NCI-H774 (cell line): ENCODE measurements at places on chromosomes 3 and 15.

- no peak for DNase-seq
Observed at GRCh38 chr3:190076601-190077394, 43.9 kb downstream of the P3H2 start.

DNA sequence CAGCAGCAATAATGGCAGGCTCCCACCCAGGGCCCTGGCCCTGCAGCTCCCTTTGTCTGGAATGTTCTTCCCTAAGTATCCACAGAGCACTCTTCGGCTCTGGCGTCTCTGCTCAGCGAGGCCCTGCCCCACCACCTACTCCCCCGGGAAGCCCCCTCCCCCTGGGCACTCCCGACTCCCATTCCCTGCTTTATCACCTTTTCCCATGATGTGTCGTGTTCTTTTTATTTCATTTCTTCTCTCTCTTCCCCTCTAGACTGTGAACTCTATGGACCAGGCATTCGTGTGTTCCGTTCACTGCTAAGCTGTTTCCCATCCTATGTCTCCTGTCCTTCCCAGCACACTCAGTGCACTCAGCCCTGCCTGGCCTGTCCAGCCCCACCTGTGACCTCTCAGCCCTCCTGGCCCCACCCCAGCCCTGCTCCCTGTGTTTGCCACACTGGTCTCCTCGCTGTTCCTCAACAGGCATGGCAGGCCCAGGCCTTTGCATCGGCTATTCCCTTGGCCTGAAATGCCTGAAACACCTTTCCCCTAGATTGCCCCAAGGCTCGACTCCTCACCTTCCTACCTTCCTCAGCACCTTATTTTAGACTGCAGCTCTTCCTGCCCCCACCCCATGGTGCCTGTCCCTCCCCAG lies 107.4 kb downstream of the TPRA1 start:
- DNase-seq, result no peak

GRCh38 chr3:157101486-157101885 lies 58.5 kb downstream of the CCNL1 start:
- DNase-seq, result no peak

GRCh38 chr15:56944485-56944884 lies 26.0 kb downstream of the TCF12 start:
- no peak for DNase-seq

- no peak for DNase-seq
Observed at GRCh38 chr15:93467337-93467736, 378.3 kb upstream of the RGMA start.

DNA sequence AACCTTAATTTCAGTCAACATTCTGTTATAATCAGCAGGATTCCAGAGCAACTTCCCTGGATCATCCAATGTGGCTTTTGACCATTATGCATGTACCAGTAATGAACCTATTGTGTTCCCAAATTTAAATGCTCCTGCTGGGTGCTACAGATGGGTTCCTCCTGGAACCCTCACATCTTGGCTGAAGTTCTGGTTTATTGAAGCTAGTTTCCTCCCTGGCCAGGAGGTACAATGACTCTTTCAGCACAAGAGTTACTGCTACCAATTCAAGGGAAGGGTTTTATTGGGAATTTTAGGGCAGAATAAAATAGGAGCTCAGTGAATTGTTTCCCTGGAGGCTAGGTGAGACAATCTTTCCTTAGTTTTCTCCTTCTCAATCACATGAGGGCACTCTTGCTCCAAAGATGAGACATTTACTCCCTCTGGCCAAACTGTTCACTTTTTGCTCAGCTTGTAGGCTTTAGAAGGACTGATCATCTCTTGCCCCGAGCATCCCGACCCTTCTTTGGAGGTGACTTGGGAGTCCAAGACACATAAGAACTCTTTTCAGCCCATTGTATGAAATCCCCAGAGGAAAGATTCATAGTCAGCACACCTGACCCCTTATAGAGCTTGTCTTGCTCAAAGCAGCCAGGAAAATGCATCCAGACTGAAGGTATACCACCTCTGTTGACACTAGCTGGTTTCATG lies 8.8 kb upstream of the NPHP3 start:
- DNase-seq, result peak; percentile 49

GRCh38 chr15:41825572-41826535 lies 2.0 kb upstream of the JMJD7 start:
- no peak for DNase-seq

GRCh38 chr15:101167753-101168462 lies 83.9 kb downstream of the CHSY1 start:
- no peak for DNase-seq

GRCh38 chr3:160792540-160792939 lies 36.5 kb downstream of the PPM1L start:
- no peak for DNase-seq

- no peak for DNase-seq
Observed at GRCh38 chr15:51879555-51879954, 50.1 kb downstream of the TMOD3 start.

DNA sequence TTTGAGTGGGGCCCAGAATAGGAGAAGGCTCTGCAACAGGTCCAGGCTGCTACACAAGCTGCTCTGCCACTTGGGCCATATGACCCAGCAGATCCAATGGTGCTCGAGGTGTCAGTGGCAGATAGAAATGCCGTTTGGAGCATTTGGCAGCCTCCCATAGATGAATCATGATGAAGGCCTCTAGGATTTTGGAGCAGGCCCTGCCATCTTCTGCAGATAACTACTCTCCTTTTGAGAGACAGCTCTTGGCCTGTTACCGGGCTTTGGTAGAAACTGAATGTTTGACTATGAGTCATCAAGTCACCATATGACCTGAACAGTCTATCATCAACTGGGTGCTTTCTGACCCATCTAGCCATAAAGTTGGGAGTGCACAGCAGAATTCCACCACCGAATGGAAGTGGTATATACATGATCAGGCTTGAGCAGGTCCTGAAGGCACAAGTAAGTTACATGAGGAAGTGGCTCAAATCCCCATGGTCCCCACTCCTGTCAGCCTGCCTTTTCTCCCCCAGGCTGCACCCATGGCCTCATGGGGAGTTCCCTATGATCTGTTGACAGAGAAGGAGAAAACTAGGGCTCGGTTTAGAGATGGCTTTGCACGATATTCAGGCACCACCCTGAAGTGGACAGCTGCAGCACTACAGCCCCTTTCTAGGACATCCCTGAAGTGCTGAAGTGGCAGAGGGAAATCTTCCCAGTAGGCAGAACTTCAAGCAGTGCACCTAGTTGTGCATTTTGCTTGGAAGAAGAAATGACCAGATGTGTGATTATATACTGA lies 971.4 kb downstream of the MCTP2 start:
- no peak for DNase-seq

DNA sequence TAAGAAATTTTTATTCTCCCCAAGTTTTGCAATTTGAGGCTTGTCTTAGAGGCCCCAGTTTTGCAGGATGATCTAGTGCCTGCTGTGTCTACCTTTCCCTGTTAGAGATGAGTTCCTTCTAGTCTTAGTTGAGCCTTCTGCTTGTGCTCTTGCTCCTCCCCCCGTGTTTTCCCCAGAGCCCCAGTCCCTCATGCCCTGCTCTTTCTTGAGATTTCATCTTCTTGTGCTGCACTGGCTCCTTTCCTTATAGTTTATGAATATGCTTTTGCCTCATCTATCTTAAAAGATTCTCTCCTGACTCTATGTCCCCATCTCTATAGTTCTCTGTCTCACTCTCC lies 4.7 kb downstream of the GAP43 start:
- no peak for DNase-seq

DNA sequence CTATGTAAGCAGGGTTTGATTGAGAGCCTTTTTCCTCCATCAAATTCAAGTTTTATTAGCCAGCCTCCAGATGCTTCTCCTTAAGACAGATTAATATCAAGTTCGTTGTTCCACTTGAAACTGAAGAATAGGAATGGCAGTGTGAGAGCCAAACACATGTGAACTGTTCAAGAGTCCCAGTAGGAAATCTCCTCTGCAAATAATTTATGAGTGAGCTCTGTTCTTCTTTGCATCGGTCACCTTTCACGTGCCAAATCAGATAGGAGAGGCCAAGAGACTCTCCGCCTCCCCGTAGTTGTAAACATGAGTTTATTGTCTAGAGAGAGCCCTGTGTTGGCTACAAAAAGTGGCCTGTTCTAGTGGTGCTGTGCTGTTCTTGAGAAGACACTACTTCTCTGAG lies 372.1 kb upstream of the NR2F2 start:
- no peak for DNase-seq

GRCh38 chr3:59515966-59516365 lies 466.1 kb upstream of the CFAP20DC start:
- DNase-seq, result no peak

GRCh38 chr15:31228011-31228484 lies 98.6 kb upstream of the KLF13 start:
- no peak for DNase-seq

GRCh38 chr15:43390723-43391122 lies 19.8 kb downstream of the TUBGCP4 start:
- DNase-seq, result no peak

DNA sequence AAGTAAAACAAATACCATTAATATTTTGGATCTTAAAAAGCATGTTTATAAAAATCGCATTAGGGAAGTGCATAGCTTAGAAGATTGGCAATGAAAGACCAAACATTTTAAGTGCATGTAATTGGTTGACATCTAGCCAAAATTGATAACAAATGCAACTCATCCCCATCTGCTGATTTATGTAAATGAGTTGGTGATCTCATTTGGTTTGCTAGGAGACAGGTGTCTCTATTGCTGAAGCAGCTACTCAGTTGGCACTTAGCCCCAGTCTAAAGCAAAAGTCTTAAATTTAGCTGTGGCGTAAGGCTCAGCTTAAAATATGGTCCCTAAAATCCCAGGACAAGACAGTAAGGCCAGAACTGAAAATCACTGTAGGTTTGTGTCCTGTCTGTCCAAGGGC lies 113.5 kb upstream of the CHL1 start:
- DNase-seq, result no peak

- no peak for DNase-seq
Observed at GRCh38 chr15:64163659-64164362, 989 bp upstream of the PPIB start.

DNA sequence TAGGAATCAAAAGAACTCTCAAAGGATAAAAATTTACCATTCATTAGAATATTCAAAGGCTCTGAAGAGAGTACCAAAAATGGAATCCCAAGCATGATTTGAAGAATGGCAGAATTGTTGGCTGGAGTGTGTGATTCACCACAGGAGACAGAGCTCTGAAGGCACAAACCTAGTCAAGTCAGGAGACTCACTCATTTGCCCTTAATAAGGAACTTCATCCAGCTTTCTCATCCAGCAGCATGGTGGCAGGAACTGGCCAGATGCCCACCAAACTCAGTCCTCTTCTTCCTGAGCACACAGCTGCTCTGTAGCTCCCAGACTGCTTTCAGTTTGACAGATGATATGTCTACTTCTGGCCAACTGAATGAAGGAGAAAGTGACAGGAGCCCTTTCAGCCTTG lies 16.5 kb upstream of the HEG1 start:
- DNase-seq, result no peak

GRCh38 chr3:117243657-117244056 lies 534.1 kb downstream of the TUSC7 start:
- no peak for DNase-seq

DNA sequence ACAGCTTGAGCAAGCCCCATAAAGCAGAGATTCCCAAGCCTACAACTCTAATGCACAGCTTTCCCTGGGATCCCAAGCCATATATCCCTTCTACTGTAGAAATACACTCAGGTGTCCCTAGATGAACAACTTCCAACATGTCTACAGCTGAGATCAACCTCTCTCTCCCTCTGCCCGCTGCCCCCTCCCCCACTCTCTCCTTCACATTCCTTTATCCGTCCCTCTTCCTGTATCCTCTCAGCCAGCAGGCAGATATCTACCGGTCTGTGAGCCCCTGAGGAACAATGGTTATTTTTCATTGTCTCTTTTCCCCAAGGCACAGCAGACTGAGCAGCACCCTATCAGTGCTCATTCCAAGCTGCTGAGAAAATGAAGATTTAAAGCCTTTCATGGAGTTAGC lies 138.6 kb downstream of the SUCLG2 start:
- DNase-seq, result no peak

GRCh38 chr3:172635588-172635987 lies 75.3 kb downstream of the NCEH1 start:
- DNase-seq, result no peak

DNA sequence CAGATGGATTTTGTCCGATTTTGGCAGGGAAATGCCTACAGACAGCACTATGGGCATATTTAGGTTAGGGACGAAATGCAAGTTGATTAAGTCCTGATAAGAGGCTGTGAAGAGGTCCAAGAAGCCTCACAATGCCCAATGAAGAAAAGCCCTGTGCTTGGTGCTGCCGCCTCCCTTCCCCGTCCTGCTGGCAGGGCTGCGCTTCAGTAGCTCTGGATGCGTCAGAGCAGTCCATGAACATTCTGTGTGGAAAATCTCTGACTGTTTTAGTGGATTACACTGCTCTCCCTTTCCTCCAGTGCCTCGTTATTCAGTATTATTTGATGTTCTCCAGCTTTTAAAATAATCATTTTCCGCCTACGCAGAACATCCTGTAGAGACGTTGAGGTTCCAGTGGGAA lies 39.6 kb downstream of the MLH1 start:
- no peak for DNase-seq

DNA sequence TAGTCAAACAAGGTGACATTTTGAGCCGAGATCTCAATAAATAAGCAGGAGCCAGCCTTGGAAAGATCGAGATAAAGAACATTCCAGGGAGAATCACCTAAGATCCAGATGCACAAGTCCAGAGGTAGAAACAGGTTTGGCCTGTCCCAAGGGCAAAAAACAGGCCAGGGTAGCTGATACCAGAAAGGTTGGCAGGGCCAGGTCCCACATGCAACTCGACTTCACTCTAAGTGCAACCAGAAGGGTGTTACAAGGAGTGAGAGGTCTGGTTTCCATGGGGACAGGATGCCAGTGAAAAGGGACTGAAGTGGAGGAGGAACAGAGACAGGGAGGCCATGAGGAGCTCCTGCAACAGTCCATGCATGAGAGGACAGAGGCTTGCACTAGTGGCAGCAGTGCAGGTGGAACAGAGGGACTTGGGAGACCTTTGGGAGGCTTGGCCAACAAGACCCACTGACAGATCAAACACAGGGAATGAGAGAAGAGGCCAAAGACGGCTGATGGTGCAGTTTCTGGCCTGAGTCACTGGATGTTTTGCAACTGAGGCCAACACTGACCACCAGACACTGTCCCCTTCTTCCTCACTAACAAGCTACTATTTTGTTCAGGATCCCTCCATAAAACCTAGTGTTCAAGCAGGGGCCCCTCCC lies 5.2 kb downstream of the TPRA1 start:
- no peak for DNase-seq

- DNase-seq, result no peak
Observed at GRCh38 chr3:175716446-175716845, 857.3 kb downstream of the NAALADL2 start.

DNA sequence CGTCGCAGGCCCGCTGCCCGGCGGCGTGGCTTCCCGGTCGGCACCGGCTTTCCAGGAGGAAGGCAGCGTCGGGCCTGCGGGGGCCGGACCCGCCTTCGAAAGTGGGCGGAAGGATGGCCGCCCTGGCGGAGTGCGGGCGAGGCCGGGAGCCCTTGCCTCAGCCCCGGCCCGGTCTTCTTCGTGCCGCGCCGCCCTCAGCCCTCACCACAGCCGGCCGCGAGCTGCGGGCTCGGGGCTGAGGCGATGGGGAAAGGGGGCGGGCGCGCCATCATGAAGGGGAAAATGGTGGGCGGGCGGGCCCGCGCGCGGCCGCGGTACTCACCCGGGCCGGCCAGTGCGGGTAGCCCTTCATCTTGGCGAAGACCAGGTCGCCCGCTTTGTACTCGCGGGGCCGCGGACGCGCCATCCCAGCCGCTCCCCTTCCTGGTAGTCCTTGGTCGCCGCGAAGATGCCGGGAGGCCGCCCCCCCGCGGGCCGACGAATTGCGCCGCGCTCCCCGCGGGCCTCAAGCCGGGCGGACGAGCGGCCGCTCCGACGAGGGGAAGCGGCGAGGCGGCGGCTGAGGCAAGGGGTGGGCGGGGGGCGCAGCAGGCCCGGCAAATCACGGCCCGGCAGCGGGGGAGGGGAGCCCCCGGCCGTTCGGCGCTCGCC lies 489 bp downstream of the HDGFL3 start:
- no peak for DNase-seq
